ENCODE measurements at places on chromosomes 7 and 10.

DNA sequence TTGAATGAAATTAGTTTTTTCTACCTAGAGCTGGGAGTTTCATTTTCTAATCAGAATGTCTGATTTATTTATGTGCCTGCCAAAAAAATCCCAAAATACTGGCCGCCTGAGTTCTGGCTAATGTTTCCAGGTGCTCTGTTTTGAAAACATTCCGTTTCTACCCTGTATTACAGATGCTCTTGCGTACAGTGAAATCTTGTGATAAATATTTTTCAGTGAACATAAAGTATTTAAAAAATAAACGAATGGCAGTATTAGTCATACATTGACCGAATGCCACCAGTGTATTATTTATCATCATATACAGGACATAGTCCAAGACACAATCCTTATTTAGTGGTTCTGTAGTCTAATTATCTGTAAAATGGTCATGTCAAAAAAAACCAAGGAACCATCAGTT, 102.8 kb downstream of the KAT6B start:
- DNase-seq, result no peak

DNA sequence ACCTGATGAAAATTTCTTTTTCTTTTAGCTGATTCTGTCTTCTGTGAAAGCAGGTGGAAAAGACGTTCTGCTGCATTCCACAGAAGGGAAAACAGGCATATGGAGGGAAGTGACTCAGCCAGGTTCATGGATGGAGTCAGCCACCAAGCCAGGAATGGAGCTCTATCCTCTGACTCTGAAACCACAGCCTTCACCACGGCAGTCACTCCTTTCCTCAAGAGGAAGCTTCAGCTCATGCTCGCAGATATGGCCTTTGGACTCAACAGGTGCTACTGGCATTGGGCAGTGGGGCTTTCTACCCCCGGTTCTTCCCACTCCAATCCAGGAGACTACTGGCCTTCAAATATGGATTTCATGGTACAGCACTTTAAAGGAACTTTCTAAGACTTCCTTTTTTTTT, 11.5 kb upstream of the PLAU start:
- DNase-seq, result no peak

DNA sequence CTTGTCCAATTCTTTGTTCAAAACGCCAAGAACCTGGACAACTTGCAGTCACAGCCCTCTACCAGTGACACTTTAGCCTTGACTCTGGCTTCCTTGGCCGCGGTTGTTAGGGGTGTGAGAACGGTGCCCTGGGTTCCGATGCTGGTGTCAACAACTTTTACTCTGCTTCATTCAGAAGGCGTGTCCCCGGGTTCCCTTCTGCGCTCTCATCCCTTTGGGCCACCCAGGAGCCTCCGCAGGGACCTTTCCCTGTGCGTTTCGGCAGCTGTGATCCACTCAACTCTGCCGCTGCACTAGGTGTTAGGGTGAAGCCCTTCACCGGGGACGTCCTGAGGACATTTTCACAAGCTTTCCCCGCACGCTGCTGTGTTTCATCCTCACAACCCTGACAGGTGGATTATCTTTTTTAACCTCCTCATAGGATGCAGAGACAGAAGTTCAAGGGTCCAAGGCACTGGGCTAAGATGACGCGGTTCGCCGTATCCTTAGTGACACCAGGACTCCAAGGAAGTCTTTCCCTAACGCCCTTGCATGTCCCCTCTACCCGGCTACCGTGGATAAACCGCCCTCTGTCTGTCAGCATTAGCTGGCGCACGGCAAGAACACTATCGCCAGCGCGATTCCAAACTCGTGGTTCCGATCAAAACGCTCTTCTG, 133.5 kb upstream of the SHH start:
- DNase-seq, result no peak

- DNase-seq, result no peak
Observed at GRCh38 chr10:120667276-120667675, 183.9 kb upstream of the WDR11 start.

- DNase-seq, result peak; percentile 92
Observed at GRCh38 chr10:22308390-22308789, 7.8 kb upstream of the COMMD3 start.

GRCh38 chr7:121081327-121081936, 92.9 kb downstream of the CPED1 start:
- DNase-seq, result peak; percentile 51

DNA sequence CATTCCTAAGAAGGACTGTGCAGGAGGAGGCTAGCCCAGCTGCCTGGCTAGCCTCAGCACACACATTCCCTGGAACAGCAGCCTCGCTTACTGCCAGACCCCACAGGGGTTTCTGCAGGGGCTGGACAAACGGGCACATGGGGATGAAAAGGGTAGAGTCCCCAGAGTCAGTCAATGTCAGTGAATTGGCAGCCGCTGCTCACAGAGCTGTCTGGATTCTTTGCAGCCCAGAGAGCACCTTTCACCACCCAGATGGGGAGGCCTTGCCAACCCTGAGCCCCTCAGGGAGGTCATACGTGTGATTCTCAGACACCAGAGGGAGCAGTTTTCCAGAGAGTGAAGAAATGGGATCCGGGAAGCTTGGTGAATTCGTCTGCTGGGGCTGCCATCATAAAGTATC, 143.3 kb downstream of the KCNMA1 start:
- DNase-seq, result no peak

DNA sequence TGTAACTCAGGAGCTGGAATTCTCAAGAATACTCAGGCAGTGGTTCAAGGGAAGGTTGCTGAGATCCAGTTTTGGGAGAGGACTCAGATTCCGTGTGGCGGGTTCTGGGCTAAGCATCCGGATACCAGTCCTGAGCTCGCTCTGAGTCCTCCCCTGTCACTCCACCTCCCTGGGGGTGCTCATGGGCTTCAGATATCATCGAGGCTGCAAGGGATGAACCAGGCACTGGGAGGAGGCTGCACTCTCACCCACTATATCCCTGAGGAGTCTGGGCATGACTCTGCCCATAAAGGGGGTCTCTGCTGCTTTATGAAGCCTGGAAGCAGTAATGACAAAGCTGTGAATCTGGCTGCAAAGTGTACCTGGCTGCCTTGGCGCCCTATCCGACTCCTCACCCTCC, 188.5 kb downstream of the TNS3 start:
- no peak for DNase-seq

DNA sequence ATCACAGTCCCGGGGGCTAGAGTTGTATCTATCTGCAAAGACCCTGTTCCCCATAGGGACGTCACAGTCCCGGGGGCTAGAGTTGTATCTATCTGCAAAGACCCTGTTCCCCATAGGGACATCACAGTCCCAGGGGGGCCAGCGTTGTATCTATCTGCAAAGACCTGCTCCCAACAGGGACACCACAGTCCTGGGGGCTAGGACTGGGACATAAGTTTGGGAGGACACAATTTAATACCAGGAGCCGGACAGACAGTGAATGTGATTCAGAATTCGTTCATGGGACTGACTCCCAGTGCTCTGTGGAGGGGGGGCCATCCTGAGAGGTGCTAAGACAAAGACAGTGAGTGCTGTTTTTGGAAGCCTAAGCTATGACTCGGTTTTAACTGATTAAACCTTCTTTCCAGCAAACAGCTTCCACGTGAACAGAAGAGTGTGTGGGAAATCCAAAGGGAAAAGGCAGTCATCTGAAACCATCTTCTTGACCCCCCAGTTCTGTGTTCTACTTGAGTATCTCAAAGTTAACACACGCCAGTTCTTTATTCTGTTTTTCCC, 153.0 kb downstream of the DIP2C start:
- no peak for DNase-seq

DNA sequence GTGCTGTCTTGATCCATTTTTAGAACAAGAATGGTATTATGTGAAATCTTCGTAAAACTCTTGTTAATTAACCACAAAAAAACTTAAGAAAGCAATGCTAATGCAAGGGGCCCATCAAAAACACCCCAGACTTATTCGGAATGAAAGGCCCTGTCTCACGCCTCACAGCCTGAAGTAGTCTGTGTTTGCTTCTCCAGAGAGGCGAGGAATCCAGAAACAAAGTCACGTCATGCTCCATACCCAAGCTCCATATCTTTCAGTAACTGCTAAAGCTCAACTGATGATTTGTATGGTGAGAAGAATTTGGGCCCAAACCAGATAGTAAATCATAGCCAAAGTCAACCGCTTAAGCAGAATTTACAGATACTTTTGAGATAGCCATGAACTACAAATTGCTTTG, 155.4 kb downstream of the ATE1 start:
- DNase-seq, result no peak

DNA sequence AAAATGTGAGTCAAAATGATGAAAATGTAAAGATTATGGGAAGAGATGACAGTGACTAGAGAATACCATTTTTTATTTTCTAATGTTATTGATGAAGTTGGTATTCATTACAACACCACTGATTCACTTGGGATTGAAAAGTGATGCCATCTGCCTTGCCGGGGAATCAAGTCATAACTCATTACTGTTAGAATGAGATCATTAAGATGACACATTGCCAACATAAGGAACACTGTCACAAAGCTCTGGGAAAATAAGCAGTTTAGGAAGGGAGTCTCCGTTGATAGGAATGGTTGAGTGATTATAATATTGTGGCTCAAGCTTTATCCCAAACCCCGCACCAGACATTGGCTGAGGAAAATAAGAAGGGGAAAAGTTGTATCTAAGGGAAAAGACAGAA, 121.5 kb upstream of the PLPP4 start:
- no peak for DNase-seq

DNA sequence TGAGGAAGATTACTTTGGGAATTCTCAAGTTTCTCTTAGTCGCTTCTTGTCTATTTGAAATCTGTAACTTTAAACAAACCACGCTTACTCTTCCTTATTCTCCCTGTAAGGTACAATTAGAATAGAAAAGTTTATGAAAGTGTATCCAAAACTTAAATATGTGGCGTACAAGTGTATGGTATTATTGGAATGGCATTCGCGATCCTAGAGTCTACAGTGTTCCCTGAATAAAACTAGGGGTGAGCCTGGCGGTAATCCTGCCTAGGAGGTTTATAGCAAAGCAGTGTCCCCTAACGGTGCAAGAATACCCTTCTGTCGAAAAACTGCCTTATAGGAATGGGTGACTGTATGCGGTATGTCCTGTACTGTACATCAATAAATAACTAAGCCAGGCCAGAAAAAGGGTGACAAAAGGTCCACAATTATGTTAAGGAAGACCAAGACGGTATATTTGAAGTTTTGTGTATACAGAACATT, 1.2 kb downstream of the TASOR2 start:
- DNase-seq, result no peak

DNA sequence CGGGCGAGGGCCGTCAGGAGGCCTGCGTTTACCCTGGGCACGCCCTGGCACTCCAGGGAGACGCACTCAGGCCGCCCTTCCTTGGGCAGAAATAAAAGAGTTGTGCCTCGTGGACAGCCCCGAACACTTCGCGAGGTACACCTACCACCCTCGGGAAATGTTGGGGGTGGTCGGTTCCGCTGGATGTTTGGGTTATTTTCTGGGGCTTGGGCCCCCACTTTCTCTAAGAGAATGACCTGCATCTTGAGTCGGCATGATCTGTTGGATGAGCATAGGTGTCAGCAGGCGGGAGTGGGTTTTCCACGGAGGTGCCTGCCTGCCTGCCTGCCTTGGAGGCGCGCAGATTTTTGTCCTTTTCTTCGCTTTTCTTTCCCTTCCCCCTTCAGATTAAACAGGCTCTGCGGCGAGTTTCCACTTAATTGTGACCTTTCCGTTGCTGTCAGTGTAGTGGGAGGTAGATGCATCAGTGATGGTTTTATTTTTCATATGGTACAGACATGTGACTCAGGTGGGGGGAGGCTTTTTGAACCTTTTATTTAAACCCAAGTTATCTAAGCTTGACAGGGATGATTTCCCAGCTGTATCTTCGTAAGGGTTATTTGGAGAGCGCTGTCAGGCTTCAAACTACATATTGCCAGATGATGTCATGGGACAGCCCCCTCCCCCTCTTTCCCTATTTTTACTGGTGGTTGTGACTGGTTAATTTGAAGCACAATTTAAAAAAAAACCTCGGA, 661 bp downstream of the HECTD2 start:
- no peak for DNase-seq

DNA sequence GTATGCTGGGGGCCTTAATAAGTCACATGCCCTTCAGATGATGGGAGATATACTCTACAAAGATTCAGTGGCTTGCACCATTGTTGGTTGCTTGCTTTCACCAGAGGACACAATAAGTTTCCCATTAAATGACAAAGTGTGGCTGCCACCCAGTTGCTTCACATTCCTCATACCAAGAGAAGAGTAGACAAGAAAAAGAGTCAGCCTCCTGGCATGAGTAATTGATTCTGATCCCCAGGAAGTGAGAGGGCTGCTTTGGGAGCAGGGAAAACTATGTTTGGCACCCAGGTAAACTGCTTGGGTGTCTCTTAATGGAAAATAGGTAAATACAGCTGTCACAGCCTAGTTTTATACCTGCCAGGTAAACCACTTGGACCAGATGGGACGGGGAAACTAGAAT, 66.7 kb upstream of the IL6 start:
- no peak for DNase-seq

DNA sequence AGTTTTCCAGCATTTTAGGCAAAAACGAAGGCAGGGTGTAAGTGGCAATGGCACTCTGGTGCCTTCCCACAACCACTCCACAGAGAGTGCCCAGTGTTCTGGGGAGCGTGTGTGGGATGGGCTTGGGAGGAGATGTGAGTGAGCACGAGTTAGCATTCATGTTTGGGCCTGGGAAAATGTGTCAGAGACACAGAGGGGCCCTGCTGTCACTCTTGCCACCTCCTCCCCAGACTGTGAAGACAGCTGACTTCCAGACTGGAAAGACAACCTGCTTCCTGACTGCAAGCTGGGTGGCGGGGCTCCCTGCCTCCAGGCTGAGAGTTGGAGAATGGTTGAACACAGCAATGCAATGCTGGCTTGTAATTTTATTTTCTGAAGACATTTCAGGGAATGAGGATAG, 454.5 kb upstream of the ZMIZ1 start:
- no peak for DNase-seq

DNA sequence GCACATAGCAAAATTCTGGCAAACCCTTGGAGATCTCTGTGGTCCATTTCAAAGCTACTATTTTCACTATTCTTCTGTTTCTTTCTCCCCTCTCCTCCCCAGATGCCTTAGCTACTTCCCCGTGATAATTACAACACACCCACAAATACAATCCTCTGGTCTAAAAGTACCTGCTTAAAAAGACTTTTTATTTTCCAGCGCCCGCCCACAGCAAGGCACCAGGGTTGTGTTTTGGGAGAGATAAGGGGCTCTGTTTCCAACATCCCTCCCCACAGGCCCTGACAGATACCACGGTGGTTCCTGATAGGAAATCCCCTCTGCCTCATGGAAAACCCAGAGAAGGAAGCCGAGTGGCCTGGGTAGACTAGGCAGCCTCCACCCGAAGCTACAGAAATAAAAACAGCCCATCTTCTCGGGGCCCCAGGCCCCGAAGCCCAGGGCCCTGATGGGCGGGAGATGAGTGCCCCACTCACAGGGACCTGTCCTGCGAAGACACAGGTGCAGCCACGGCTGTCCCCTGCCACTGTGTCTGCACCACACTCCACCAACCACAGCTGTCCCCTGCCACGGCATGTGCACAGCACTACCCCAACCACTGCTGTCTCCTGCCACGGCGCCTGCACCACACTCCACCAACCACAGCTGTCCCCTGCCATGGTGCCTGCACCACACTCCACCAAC, 19.7 kb downstream of the CALML5 start:
- DNase-seq, result no peak

DNA sequence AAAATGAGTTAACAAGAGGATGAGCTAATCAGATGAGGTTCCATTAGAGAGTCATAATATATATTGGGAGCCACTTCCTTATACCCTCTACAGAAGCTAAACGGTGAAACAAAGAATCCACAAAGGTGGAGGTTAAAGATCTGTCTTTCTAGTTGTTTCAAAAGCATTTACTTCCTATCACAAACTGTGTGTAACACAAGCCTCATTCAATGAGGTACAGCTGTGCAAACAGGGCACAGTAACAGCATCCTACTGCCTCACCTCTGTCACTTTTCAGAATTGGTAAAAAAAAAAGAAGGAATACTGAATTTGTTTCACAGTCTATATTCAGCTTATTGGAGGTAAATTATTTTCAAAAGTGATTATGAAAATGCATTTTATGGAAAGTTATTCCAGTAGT, 128.7 kb downstream of the AGMO start:
- no peak for DNase-seq
